Stimulated activated CD4-positive, alpha-beta T cell treated with anti-CD3 and anti-CD28 coated beads, Interleukin-2, amount 100 ng/mL, for 4 hours (primary cell): ENCODE measurements at places on chromosomes 13 and 19.

GRCh38 chr19:55465460-55466240 is 1.1 kb upstream of the C19orf85 start:
- DNase-seq, result no peak

DNA sequence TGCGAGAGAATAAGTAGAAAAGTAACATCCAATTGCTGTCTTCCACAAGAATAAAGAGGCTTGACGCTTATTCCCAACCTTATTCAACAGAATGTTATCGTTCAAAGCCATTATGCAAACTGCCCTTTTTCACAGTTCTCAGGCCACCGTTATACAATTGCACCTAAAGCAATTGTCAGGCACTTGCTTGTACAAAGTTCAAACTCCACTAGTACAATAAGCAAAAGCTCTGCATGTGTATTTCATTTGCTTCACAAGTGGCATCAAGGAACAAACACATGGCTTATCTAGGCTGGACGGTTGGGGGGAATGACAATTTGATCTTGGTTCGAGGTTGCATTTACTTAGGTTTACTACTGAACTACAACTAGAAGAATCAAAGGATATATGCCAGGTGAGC is 815.6 kb downstream of the EFNB2 start:
- DNase-seq, result no peak

DNA sequence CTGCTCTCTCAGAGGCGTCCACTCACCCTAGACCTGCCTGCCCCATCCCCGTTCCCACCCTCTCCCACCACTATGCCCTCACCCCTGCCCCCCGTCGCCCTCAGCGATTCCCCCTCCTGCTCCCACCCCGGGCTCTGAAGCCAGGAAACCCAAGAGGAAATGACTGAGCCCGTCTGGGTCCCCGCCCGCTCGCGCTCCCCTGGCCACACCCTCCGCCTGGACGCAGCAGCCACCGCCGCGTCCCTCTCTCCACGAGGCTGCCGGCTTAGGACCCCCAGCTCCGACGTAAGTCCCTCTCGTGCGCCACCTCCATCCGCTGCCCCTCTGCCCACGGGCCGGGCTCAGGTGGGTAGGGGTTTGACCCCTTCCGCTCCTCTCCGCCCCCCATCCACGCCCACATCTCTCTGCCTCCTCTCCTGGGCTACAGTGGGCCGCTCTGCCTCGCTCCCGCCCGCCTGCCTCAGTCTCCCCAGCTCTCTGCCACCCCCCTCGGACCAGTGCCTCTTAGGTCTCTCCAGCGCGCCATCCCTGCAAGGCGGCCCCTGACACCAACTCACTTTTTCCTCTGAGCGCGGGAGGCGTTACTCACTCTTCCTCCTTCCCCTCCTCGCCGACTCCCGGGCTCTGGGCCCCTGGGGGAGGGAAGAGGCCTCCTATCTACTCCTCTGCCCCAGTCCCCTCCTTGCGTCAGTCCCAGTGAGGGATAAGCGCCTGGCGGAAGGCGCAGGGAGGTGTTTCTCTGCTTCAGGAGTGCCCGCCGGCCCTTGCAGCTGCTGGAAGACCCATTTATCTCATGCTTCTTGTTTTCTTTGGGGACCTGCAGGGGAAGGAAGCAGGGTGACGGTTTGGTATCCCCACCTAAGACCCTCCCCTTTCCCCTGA is at the start of gene FXYD5:
Gene FXYD5, plus strand, starts transcription at position 211 of the 882 bp plus-strand sequence. CDS start 816 bp downstream, outside the sequence.
- DNase-seq, result peak; percentile 87

- DNase-seq, result no peak
Observed at GRCh38 chr19:45296355-45296754, 26.3 kb downstream of the CKM start.

DNA sequence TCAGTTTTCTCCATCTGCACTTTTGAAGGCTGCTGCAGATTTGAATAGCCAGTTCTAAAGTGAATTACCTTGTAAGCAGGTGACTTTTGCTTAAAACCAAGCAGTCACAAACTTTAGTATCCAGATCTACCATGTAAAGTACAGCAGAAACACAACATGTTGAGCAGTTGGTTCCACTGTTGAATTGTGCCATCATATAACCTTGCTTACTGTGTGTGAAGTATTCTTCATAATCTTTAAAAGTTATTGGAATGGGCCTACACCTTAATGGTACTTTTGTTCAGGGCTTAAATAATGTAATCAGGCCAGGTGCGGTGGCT is 23.2 kb upstream of the MTUS2 start:
- DNase-seq, result no peak

GRCh38 chr13:98647121-98647520 is 70.2 kb upstream of the STK24 start:
- no peak for DNase-seq

DNA sequence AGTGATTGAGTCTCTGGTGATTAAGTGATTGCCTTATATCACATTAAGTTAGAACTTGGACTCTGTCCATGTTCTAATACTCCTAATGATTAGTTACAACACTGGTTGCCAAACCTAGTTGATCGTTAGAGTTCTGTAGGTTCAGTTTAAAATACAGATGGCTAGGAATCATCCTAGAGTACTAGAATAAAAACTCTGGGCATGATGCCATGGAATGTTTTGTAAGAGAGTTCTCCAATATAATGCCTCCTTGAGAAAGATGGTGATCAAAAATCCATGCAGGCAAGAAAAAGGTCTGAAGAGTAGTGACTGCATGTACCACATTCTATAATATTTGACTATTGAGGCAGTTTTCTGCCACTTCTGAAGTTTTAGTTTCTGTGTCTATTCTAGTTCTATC is 176.3 kb downstream of the GPC5 start:
- DNase-seq, result no peak

DNA sequence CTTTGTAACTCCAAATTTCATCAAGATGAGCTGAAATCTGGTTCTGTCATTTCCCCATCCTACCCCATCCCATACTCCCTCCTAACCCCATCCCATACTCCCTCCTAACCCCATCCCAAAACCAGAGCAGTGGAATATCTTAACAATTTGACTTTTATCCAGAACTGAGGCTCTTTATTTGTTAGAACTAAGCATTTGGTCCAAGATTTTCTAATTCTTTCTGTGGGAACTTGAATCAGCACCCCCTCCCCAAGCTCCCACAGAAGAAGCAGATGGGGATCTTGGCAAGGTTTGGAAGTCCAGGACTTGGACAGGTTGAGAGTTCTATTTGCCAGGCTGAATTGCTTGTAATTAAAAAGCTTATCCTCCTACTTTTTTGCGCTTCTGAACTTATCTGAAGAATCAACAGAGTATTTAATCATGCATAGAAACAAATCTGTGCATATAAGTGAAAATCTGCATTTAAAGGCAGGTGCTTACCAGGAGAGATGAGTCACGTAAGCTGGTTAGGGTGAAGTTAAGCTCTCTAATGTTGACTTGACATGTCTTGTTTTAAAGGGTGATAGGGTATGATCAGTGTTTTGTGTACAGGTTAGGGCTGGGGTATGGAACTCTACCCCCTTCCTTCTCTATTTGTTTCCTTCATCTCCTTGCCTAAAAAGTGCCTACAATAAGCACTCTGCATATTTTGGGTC is 111.1 kb downstream of the COG6 start:
- no peak for DNase-seq

DNA sequence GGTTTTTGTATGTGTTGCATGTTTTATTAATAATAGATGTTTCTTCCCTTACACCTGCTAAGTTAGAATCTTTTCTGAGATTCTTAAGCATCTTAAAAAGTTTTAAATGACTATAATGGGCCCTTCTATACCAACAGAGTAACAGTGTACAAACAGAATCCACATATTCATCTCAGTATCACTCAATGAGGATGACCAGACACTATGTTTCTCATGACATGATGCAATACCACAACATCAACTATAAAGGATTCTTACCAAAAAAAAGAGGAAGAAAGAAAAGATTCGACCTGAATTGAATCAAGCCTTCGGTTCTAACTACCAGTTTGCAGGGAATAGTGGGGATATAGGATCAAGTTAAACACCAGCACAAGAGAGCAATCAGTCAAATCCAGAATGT is 56.5 kb downstream of the INTS6 start:
- DNase-seq, result no peak

DNA sequence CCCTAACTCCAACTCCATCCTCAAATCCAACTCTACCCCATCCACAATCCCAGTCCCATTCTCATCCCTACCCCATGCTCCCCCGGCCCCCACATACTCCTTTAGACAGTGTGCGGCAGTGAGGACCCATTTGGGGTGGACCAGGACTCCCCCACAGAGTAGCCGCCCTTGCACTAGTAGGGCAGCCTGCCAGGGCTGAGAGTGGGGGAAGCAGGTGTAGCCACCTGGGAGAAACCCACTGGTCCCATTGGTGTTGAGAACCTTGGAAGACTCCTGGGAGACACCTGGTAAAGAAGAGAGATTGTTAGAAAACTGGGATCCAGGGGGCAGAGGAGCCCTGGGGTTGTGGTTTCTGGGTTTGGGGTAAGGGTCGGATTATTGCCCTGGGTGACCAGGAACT is 4.6 kb downstream of the KLK13 start:
- DNase-seq, result no peak

GRCh38 chr19:34838753-34839431 is 65.9 kb upstream of the ZNF599 start:
- DNase-seq, result no peak

DNA sequence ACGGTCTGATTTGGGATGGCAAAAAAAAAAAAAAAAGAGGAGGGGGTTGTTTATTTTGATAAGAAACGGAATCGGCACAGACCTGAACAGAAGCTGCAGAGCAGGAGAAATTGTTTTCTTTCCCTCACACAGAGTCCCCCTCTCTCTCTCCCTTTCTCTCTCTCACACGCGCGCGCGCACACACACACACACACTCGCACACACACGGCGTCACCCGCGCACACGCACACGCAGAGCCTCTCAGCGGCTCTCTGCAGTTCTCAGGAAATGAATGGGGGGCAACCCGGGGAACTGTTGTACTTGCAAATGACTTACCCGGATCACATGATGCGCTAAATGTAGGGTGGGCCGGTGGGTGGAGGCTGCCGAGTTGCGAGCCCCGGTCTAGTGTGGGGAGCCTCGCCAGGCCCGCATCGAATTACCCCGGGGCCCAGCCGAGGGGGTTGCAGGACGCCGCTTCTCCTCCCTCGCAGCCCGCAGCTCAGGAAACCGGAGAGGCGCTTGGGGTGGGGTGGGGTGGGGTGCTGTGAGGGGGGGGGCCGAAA is 475 bp downstream of the KLF12 start:
- peak; percentile 80 for DNase-seq

DNA sequence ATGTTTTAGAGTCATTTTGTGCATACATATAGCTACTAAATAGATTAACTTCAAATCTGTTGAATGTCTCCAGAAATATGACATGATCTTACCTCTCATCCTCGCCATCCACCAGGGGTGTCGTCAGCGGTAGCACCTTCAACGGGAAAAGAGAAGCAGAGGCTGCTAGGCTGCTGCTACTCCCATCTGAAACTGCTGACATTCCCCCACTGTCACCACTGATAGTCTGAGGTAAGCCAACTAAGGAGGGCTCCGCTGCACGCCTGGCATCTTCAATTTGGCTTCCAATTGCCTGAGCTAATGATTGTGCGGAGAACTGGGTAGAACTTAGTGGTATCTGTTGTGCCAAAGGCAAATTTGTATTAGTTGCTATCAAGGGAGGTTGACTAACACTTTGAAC is 3.1 kb downstream of the TSC22D1 start:
- DNase-seq, result no peak

GRCh38 chr13:64551755-64552154 is 2678.4 kb downstream of the PCDH9 start:
- no peak for DNase-seq

- DNase-seq, result no peak
Observed at GRCh38 chr19:56751078-56751489, 79.5 kb upstream of the ZNF835 start.

- no peak for DNase-seq
Observed at GRCh38 chr19:35293808-35294207, 1.8 kb downstream of the MAG start.

- peak; percentile 65 for DNase-seq
Observed at GRCh38 chr19:48319647-48320541, 5.5 kb upstream of the EMP3 start.

GRCh38 chr13:111265701-111266035 is 54.8 kb upstream of the TEX29 start:
- DNase-seq, result no peak
